Activated CD4-positive, alpha-beta T cell treated with anti-CD3 and anti-CD28 coated beads, Interleukin-2, amount 50 U/mL, for 4 hours (primary cell): ENCODE measurements at places on chromosomes 6 and 20.

GRCh38 chr20:19749618-19750071, 8.4 kb upstream of the RIN2 start:
- DNase-seq = no peak

GRCh38 chr20:25867776-25868649, 171.4 kb upstream of the ZNF337 start:
- peak; percentile 57 for DNase-seq

GRCh38 chr6:71496722-71497033, 208.1 kb downstream of the OGFRL1 start:
- no peak for DNase-seq

DNA sequence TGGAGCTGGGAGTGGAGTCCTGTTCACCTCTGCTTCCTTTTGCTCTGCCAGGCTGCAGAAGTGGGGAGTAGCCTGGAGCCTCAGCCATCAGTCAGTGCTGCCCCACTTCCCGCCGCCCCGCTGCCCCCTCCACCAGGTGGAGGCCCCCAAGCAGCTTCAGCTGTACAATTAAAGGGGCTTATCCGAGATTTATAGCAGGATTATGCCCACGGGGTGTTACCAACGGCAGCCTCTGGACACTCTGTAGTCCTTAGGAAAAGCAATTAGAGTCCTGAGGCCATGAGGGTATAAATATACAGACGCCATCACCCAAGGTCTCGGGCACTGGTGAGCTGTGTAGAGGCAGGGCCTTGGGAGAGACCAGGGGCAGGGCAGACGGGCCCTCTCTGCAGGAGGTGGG, 55.4 kb downstream of the GRM4 start:
- no peak for DNase-seq

DNA sequence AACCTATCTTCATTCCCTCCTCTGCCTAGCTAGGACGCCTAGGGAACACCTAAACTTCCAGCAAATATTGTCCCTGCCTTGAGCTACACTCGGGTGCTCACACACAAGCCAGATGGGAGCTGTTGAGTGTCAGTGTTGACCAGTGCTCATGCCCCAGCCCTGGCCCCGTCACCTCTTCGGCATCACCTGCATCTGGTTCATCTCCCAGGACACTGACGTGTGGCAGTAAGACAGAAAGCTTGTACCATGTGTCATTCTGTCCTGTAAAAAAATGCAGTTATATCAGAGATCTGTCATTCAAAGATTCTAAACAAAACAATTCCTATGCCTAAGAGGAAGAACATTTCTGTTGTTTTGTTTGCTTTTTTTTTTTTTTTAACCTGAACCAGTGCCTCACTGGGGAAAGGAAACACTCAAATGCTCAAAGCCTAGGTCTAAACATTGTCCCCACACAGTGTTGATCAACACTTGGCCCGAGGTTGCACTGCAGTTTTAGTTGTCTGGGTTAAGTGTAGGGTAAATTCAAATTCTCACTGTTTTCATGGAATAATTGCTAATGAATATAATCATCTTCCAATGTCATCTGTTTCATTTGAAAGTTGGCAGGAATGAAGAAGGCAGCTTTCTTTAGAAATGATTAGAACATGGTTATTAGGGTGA, 102.7 kb upstream of the SASH1 start:
- no peak for DNase-seq

GRCh38 chr6:40685862-40686261, 98.7 kb upstream of the LRFN2 start:
- DNase-seq = no peak

DNA sequence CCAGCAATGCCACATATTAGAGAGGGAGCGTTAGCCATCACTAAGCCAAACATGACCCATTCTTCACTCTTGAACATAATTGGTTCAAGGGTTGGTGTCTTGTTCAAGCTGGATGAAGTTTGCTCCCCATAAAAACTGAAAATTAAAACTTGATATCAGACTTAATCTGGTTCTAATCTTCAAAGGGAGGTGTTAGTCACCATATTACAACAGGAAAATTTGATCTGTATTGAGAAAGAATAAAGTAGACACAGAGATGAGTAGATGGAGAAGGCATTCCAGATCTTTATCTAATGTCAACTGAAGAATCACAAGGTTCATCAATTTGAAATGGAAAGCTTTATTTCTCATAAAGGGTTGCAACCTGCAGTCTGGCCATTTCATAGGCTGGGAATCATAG, 972.8 kb downstream of the HACE1 start:
- no peak for DNase-seq

GRCh38 chr20:22818636-22819035, 216.5 kb upstream of the SSTR4 start:
- DNase-seq = no peak

- no peak for DNase-seq
Measured at GRCh38 chr6:47157653-47158219, 115.6 kb upstream of the ADGRF1 start.

DNA sequence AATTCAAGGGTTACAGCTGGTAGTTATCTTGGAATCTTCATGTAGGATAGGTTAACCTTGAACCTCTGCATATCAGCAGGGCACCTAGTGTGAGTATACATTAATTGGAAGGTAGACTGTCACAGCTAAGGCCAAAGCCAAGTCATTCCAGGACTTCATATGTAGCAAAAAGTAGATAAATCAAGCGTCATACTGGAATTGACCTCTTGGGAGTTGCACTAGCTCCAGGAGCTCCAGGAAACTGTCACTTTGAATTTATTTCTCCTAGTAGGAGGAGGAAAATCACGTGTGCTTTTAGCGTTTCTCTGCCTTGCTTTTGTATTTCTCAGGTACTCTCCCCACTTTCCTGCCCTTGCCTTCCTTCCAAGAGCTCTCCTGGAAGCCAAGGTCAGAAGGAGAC, 30.3 kb downstream of the RIPOR2 start:
- DNase-seq = no peak

DNA sequence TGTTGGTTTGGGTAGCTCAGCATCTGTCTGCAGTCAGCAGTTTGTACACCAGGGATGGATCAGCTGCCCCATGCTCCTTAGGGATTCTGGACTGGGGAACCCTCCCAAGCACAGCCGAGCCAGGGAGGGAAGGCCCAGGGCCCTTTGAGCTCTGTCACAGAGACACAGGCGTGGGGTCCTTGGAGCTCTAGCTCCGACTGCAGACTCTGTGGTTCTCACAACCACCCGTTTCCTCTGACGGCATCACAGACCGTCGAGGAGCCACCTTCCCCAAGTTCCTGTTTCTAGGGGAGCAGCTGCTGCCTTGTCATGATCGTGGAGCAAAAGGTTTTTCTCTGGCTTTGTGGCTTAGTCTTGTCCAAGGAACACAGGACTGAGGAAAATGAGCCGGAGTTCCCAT, at the start of gene SLA2:
SLA2 (minus strand) TSS at position 199 of the 400 bp plus-strand sequence. CDS start 4,861 bp downstream, outside the sequence.
- peak; percentile 48 for DNase-seq

DNA sequence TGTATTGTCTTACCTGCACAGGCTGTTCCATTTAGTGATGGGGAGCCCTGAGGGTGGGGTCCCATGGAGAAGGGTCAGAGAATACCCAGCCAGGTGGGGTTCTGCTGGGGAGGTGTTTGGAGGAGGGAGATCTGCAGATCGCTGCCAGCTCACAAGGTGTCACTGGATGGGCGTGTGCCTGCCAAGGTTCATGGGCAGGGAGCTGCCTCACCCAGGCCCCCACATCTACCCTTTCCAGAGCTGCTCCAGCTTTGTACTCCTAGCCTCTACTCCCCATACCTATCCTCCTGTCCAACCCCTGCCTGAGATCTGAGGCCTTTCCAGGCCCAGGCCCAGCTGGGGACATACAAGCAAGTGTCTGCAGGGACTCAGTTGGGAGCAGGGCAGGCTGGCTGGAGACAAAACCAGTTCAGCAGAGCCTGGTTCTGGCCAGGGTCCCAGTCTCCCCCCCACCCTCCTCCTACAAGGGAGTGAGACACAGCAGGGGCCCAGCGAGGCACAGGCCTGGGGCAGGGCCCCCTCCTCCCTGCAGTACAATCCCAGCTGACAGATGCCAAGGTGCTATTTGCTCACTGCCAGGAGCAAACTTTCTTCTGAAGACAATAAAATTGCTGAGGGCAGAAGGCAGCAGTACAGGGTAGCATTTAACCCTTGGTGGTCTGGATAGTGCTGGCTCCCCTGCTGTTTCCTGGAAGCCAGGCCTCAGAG, 19.7 kb downstream of the SPDEF start:
- no peak for DNase-seq

DNA sequence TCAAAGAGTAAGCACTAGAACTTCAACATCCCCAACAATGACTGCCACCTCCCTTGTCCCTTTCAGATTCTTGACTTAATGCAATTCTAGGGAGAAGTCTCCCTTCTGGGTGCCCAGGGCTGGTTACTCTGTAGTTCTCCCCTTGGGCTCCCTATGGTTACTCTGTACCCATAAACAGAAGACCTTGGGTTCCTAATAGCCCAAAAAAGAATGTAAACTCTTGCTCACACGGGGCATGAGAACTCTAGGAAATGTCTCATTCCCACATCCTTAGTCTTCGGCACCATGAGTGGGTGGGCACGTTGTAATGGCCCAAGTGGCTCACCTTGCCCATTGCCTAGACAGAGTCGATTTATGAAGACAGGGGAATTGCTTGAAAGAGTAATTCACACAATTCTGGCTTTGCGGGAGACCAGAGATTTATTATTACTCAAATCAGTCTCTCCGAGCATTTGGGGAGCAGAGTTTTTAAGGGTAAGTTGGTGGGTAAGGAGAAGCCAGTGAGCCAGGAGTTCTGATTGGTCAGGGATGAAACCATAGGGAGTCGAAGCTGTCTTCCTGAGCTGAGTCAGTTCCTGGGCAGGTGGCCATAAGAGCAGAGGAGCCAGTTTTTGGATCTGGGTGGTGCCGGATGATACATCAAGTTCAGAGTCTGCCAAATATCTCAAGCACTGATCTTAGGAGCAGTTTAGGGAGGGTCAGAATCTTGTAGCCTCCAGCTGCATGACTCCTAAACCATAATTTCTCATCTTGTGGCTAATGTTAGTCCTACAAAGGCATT, 61.2 kb upstream of the SIRPG start:
- no peak for DNase-seq

- DNase-seq = no peak
Measured at GRCh38 chr6:128723667-128724066, 159.3 kb upstream of the LAMA2 start.

DNA sequence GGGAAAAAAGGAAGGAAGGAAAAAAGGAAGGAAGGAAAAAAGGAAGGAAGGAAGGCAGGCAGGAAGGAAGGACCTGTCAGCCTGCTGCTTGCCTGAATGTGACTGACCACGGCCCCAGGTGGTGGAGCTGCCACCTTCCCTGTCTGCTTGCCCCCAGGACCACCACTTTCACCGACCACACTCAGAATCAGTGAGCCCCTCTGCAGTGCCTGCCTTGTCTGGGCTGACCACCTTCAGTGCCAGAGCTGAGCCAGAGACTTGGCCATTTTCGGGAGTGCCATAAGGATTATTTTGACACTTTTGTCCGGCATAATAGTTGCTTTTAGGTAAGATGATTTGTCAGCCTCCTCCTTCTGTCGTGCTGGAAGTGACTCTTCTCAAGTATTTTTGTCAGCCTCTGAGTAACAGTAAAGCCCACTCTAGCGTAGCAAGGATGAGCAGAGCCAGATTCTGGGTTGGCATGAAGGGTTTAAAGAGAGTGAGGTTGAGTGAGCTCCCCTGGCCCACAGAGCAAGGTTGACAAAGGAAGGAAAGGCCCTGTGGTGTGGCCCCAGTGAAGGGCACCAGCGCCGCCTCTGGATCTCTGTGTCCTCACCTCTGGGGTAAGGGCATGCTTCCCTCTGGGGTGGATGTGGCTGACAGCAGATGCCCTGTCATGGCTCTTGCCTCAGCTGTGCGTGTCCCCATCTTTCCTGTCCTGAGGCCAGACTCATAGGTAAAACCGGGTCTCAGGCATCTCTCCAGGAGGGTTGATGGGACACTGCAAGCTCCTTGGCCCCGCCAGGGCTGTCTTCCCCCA, 214.7 kb upstream of the FOXQ1 start:
- no peak for DNase-seq

- no peak for DNase-seq
Measured at GRCh38 chr6:3784423-3784822, 32.9 kb upstream of the PXDC1 start.

- DNase-seq = no peak
Measured at GRCh38 chr20:62774762-62775161, 21.5 kb upstream of the MRGBP start.

- DNase-seq = peak; percentile 53
Measured at GRCh38 chr6:158818581-158819212, 471 bp downstream of the EZR start.

GRCh38 chr6:154410619-154411072, 54.0 kb upstream of the IPCEF1 start:
- DNase-seq = no peak

DNA sequence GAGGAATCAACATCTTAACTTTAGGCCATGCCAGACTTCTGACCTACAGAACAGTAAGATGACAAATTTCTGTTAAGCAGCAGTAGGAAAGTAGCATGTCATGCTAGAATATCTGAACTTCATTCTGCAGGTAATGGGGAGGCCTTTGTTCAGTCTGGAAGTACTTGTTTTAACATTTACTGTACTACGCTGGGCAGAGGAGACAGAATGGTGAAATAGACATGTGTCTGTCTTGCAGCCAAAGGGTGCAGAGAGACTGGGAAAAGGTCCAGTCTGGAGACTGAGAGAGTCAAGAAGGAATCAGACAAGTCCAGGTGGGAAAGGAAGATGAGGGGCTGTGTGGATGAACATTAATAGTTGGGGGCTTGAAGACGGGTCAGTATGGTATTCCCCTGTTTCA, 17.5 kb upstream of the ZBTB2 start:
- DNase-seq = no peak

- no peak for DNase-seq
Measured at GRCh38 chr6:137024237-137024990, 20.4 kb downstream of the IL20RA start.

GRCh38 chr6:26022132-26022472, 59.5 kb downstream of the TRIM38 start:
- DNase-seq = no peak

DNA sequence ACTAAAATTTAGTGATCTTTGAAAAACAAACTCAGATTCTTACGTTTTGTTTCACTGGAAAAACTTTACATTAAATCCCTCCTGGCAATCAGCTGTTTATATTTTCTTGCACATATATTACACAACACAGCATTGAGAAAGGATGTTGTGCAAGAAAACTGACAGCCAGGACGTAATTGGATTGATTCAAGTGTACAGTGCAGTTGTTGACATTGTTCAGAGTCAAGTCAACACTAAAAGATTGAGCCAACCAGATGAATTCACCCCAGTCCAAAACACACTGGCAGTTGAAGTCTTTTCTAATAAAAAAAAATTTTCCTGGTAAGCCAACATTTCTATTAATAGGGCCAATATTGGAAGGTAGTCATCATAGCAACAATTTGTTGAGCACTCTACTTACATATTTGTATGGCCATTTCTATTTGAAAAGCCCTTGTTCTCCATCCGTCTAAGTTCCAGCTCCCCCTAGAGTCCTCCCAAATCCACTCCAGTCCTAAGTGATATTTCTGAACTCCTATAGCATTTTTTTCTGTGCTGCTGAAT, 20.9 kb upstream of the VNN1 start:
- no peak for DNase-seq

GRCh38 chr20:37538003-37538402, 10.3 kb upstream of the BLCAP start:
- no peak for DNase-seq

- no peak for DNase-seq
Measured at GRCh38 chr6:137025786-137026730, 18.7 kb downstream of the IL20RA start.

- DNase-seq = no peak
Measured at GRCh38 chr6:24864343-24864742, 65.6 kb upstream of the ARMH2 start.
